AG08396 (cell line): ENCODE measurements at places on chromosomes 5 and 9.
A peak's percentile ranks its signal among the peaks of the same experiment; 100 is the strongest.

GRCh38 chr5:140633501-140633900 lies 526 bp upstream of the CD14 start:
- no peak for DNase-seq

GRCh38 chr5:2729189-2729588 lies 22.3 kb downstream of the IRX2 start:
- no peak for DNase-seq

DNA sequence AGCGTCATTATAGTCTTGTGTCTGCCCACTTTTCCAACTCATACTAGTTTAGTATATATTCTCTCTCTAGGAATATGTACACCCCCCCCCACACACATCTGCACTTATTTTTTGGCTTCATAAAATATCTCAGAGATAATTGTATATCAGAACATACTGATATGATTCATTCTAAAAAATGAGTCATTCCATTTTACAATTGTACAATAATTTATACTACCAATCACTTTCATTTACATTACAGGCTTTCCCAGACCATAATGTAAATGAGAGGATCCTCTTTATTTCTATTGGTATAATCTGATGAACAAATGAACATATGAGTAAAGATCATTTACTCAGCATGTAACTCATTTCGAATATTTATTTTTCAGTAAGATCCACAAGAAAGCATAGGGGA lies 1842.9 kb upstream of the C9orf72 start:
- no peak for DNase-seq

DNA sequence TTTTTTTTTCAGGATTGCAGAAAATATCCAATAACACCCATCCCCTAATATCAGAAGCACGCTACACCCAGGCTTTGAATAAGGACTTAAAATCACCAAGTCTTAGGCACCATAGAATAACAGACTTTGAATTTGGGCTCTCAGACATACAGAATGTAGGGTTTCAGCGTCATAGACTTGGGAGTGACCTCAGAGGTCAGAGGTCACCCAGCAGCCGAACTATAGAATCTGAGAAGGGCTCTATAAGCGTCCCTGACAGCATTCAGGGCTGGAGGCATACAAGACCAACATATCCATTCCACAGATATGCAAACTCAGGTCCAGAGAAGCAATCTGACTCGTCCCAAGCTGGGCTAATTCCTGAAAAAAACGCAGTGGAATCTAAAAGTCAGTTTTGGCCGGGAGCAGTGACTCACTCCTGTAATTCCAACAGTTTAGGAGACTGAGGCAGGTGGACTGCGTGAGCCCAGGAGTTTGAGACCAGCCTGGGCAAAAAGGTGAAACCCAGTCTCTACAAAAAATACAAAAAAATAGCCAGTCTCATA lies 34.7 kb downstream of the SLC6A7 start:
- peak; percentile 42 for DNase-seq

GRCh38 chr5:79456400-79456799 lies 57.5 kb downstream of the HOMER1 start:
- DNase-seq, result no peak

GRCh38 chr5:176616511-176616910 lies 6.6 kb upstream of the GPRIN1 start:
- no peak for DNase-seq

DNA sequence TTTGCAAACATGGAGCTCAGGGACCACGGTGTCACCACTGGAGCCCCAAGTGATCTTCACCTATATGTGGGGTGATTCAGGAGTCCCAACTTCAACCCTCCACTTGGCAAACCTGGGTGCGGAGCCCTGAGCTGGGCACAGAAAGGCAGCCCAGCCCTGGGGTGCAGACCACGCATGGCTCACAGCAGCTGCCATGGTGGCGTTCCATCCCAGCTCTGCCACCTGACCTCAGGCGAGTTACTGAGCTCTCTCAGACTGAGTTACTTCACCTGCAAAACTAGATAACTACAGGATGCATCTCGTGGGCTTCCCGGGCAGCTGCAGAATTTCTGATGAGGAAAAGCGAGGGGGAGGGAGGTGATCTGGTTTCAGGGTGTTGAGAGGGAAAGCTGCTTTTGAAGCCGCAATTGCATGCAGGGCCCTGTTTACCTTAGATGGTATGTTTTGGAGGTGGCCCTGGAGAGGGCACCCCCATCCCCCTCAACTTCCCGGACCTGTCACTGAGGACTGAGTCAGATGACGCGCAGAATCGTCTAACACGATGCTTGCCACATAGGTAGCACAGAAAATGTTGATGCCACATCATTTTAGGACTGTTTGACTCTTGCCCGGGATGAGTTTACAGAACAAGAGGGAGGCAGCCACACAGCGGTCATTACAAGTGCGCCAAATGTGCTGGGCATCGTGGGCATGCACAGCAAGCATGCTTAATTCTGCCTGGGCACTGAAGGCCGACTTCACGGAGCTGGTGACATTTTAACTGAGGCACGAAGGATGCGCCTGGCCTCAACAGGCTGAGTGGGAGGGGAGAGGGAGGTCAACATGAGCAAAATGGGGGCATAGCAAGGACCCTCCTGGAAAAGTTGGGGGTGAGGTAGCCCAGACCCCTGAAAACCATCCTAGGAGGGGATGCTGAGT lies 154.6 kb downstream of the COL23A1 start:
- no peak for DNase-seq

GRCh38 chr9:82829818-82830217 lies 233.1 kb downstream of the RASEF start:
- no peak for DNase-seq

- DNase-seq, result no peak
Measured at GRCh38 chr9:84781458-84781857, 111.9 kb downstream of the NTRK2 start.

- no peak for DNase-seq
Measured at GRCh38 chr9:13991395-13991794, 322.5 kb downstream of the NFIB start.

DNA sequence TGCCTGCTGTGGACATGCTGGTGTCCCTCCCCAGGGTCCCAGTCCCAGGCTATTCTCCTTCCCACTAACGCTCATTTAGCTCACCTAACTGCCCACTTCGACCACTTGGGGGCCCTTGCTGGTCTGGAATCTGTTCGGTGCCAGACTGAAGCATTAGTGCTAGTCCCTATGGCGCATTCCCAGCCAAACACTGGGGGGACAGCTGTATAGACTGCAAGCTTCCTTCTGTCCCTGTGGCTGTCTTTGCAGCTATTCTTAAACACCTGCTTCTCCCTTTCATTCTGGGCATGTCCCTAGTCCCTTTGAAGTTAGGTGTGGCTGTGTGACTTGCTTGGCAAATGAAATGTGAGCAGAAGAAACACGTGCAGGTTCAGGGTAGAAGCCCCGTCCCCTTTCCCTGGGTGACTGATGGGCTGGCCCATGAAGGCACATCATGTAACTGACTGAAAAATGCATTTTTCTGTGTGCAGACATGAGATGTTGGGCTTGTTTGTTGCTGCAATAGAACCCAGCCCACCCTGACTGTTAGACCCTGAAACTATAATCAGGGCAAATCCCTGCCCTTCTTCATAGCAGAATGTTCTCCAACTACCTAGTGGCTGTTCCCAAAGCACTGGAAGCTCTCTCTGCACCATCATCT lies 134.4 kb downstream of the BARX1 start:
- no peak for DNase-seq

DNA sequence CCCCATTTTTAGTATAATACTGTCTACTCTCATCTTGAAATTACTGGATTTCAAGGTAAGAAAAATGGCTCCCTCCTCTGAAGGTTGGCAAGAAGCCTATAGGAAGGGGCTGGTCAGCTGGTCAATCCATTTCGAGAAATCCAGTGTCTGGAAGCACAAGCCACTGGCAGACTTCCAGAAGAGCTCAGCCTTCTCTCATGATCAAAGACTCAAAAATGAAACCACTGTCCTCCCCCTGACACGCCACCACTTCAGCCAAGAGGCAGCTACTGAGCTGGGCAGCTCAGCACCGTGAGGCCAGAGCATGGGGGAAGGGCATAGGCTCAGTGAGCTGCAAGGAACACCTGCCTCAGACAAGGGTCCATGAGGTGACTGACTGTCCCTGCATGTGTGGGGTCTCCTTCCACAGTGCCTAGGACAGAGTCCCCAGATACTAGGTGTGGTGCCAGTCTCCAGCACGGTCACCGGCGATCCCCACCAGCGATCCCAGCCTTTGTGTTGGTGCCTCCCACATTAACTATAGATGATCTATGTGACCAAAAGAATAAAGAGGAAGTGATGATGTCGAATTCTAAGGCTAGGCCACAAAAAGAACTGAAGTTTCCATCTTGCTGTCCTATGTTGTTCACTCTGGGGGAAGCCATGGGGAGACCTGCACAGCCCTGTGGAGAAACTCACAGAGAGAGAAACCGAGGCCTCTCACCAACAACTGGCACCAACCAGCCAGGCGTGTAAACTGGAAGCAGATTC lies 100.1 kb upstream of the LRRTM2 start:
- peak; percentile 73 for DNase-seq

DNA sequence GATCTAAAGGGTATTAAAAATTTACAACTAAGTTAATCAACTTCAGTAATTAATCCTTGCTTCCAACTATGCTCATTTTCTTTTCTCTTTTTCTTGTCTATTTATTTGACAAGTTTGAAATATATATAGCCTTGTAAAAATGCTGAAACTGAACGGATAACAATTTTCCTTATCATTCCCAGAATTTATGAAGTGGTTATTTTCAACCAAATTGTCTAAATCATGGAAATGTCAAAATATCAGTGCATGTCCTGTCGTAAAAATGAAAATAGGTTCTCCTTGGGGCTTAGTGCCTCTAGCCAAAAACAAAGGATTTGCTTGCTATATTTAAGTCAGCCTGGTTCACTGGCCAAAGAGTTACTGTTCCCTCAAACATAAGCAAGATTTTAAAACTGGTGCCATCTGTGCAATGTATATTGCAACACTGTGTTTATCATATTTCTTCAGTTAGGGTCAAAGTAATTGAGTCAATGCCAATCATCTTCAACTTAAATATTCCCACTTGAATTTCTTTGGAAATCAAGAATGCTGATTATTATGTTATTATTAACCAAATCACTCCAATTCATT lies 798.3 kb downstream of the MAT2B start:
- no peak for DNase-seq

- no peak for DNase-seq
Measured at GRCh38 chr9:89312222-89312571, 1.2 kb downstream of the CKS2 start.

DNA sequence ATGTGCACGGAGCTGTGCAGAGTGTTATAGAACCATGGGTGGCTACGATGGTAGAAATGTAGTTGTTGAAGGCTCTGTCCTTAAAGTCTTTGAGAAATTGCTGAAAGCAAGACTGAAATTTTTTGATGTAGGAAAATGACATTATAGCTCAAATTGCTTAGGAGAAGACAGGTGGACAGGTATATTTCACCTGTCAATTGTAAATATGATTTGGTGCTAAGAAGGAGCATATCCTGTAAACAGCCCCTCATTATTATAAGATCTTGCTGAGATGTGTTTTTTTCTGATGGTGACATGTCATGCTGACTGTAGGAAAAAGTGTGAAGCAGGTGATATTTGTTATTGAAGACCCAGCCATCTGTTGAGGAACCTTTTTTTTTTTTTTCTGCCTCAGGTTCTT lies 377.9 kb downstream of the PSAT1 start:
- no peak for DNase-seq

- DNase-seq, result no peak
Measured at GRCh38 chr9:132099741-132100407, 20.2 kb upstream of the MED27 start.

- no peak for DNase-seq
Measured at GRCh38 chr5:153782589-153783361, 255.9 kb downstream of the FAM114A2 start.

DNA sequence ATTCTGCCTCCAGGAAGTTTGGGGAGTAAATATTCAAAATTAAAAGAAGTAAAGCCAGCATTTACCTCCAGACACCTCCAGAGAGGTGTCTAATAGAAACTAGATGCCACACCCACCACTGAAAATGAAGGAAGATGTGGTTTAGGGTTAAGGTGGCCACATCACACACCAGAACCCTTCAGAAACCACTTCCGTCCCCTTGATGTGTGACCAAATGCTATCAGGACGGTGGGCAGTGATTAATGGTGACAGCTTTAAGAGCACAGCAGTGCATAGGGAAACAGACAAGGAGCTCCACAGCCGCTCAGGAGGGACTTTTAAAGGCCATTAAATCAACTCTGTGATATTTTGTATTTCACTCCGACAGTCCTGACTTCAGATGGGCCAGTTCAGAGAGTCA lies 295.2 kb downstream of the BRINP1 start:
- no peak for DNase-seq

DNA sequence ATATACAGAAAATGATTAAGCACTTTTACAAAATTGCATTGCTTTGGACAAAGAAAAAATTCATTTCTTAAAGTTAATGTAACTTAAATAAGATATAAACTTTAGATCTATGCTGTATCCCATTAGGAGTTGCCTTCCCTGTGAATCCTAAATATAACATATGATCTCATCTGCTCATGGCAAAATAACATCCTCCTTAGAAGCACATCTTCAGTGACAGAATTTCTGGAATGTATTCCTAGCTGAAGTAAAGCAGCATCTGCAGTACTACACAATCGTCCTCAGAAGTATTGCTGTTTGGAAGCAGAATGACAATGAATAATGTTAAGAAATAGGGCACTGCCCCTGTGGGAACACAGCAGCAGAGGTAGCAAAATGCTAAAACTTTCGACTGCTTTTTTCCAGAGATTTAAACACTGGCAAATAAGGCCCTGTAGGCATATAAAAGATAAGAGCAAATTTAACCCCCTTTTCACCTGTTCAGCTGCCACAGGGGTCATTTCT lies 571.0 kb downstream of the PTPRD start:
- no peak for DNase-seq

DNA sequence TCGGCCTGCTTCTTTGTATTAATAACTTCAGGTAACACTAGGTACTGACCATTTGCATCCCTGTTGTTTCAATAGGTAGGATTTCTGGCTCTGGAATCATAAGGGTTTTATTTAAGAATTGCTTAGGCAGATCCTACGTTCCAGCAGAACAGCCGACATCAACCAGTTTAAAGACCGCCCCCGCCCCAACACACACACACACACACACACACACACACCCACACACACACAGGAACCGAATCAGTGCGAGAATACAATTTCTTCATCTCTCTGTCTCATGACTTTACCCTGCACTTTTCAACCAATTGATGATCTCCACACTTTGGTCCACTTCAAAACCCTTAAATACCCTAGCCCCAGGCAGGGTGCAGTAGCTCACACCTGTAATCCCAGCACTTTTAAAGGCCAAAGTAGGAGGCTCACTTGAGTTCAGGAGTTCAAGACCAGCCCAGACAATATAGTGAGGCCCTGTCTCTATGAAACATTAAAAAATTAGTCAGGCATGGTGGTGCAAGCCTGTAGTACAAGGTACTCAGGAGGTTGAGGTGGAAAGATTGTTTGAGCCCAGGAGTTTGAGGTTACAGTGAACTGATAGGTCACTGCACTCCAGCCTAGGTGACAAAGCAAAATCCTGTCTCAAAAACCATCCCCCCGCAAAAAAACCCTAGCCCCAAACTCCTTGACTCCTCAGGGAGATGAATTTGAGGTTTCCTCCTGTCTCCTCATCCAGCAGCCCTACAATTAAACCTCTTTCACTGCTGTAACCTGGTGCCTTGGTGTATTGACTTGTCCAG lies 2.7 kb upstream of the MTMR12 start:
- DNase-seq, result no peak

GRCh38 chr5:103444333-103445038 lies 118.1 kb downstream of the NUDT12 start:
- no peak for DNase-seq
